ENCODE measurements at places on chromosomes 6 and 20.

DNA sequence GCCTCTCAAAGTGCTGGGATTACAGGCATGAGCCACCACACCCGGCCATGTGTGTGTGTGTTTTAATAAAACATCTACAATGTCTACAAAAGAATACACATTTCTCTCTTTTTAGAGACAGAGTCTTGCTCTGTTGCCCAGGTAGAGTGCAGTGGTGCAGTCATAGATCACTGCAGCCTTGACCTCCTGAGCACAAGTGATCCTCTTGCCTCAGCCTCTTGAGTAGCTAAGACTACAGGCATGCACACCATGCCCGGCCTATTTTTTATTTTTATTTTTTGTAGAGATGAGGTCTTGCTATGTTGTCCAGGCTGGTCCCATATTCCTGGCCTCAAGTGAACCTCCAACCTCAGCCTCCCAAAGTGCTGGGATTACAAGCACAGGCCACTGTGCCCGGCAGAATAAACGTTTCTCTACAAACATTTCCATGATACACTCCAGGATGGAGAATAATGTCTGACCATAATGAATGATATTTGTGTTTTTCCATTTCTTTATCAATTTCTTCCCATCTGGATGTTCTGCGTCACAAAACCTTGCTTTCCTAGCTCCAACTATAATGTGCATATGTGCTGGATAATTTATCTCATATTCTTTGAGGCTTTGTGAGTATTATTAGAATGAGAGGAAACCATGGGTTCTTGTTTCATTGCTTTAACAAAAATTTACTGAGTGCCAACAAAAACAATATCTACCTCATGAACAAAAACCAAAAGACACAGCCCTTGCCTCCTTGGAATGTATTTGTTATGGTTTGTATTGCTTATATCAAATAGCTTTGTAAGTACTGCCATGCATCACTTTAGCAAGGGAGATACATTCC, 28.6 kb upstream of the CCN2 start:
- DNase-seq, result no peak

- no peak for DNase-seq
Measured at GRCh38 chr6:83461438-83461837, 30.6 kb upstream of the ME1 start.

- DNase-seq, result no peak
Measured at GRCh38 chr20:57658447-57658832, 38.2 kb upstream of the ZBP1 start.

DNA sequence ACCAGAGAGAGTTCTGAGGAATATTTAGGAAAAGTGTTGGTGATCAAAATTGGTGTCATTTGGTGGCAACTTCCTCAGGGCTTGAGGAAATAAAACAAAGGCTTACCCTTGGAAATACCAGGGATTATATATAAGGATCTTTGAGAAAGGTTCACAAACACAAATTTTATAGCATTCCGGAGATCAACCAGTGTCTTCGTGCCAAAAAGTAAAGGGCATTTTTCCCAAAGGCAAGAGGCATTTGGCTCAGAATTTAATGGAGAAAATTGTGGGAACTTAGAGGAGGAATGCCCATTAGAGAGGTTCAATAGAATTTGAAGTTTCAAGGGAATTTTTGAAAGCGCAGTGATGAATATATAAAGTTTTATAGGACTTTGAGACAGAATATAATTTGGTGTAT, 179.5 kb downstream of the FUT9 start:
- DNase-seq, result no peak

DNA sequence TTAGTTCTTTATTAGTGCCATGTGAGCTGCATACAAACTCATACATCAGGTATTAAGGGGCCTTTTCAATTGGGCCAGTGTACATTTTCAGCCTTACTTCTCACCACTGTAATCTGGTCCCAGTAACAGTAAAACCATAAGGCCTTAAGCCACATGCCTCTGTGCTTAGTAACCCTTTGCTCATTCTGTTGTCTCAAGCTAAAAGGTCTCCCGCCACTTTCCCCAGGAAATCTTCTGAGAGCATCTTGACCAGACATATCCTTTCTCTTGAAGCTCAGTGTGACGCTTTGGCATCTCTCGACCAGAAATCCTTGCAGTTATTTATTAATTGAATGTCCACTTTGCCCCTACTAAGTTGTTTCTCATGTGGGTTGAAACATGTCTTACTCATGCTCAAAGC, 68.0 kb downstream of the CYP39A1 start:
- no peak for DNase-seq

DNA sequence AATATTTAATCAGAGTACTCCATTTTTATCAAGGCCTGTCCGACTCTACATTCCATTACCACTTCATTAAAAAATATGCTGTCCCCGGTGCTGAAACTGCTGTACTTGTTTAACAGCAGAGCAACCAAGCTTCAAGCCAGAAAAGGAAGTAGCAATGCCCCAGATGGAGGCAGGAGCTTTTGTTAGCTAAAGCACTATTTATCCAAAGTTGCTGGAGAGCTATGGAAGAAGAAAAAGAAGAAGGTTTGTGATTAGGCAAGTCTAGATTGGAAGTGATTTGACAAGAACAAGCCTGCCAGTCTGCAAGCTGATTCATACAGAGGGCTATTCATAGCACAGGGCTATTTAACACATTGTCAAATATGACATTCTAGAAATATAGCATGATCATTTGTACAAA, 160.9 kb upstream of the SPTLC3 start:
- no peak for DNase-seq

DNA sequence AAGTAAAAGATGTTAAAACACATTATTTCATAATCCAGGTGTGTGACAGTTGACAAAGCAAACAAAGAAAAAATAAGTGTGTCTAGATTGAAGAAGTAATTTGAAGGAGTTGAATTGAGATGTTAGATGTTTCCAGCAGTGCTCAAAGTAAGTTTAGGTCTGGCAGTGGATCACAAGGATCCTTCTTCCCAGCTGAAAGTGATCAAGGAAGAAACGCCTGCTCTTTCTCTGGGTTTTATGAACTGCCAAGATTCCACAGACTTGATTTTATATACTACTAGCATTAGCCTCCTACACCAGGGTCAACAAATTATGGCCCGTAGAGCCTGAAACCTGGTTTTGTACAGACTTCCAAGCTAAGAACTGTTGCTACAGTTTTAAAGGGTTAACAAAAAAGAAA, 30.3 kb downstream of the STX7 start:
- no peak for DNase-seq

GRCh38 chr6:111767752-111768430, 105.4 kb downstream of the FYN start:
- DNase-seq, result no peak

- no peak for DNase-seq
Measured at GRCh38 chr6:120357447-120357846, 976.8 kb downstream of the TBC1D32 start.

GRCh38 chr6:90224196-90224595, 72.4 kb downstream of the BACH2 start:
- DNase-seq, result no peak

DNA sequence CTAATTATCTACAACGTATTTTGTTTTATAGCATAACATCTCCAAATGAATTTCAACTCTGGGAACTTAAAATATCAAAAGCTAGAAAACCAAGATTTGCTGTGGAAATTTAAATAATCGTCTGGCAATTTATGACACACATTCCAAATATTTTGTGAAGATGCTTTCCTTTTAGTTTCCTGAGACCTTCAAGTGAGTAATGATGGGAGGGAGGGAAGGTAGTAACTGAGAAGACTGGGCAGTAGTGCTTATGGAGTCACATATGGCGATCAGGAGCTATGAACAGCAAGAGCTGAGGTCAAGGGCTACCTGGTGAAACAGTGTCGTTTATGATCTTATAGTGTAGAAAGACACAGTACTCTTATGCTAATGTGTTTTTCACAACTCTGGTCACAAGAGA, 178.2 kb upstream of the THEMIS start:
- DNase-seq, result no peak

- no peak for DNase-seq
Measured at GRCh38 chr20:16608277-16608650, 35.0 kb upstream of the KIF16B start.

DNA sequence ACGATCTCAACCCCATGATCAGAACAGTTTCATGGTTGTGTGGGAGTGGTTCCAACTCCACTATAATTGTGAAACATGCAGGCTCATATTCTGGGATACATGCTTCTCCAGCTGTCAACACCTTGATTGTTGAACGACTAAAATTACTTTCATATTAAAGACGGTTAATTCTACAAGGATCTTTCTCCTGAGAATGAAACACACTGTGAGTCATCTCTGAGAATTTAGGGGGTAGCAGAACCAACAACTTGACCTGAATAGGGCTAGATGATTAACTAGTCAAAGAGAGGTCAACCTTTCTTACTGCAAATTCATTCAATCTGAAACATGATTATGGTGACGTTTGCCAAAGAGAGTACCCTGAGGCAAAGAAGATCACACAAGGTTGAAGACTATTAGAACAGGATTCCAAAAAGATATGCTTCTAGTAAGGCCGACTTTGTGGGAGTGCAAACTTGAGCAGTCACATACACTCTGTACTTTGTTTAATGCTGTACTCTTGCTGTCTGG, 175.2 kb upstream of the CITED2 start:
- DNase-seq, result no peak

DNA sequence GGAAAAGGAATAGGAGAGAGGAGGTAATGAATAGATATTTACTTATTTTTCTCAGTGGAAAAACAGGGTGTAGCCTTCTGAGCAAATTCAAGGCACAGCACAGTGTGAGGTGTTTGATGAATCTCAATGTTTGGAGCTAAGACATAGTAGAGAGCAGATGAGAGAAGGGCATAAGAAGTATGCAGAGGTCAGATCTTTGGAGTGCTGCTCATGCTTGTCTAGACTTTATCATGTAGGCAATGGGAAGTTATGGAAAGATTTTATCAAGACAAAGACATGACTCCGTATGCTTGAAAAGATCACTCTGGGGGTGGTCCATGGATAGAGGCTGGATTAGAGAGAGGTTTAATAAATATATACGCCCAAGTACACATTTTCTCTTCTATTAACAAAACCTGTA, 217.0 kb upstream of the CNR1 start:
- no peak for DNase-seq

- DNase-seq, result no peak
Measured at GRCh38 chr6:16199804-16200203, 38.6 kb upstream of the GMPR start.

GRCh38 chr20:35856866-35857265, 85.1 kb downstream of the PHF20 start:
- DNase-seq, result no peak

DNA sequence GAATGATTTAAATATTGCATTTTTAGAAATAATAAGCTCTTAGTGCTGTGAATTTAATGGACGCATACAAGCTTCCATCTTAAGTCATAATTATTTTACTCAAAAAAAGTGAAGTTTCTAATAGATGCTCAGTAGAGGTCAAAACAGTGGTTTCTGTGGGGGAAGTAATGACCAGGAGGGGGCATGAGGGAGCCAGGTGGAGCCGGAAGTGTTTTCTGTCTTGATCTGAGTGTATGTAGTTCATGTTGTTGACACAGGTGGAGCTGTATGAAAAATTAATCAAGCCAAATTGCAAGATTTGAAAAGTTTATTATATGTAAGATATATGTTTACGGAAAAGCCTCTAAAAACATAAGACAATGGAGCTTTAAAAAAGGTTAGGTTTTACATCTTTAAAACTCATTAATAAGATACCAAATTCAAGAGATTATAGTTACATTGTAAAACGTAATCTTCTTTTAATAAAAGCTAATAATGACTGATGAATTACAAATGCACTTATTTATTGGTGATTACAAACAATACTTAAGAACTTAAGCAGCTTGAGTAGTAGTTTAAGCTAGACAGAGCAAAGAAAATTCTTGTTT, 68.0 kb downstream of the PLAGL1 start:
- peak; percentile 78 for DNase-seq

- no peak for DNase-seq
Measured at GRCh38 chr6:17059022-17059421, 42.8 kb upstream of the STMND1 start.

GRCh38 chr6:127291495-127291894, 24.8 kb downstream of the RNF146 start:
- DNase-seq, result no peak

- no peak for DNase-seq
Measured at GRCh38 chr6:166692723-166693302, 65.8 kb upstream of the RPS6KA2 start.

DNA sequence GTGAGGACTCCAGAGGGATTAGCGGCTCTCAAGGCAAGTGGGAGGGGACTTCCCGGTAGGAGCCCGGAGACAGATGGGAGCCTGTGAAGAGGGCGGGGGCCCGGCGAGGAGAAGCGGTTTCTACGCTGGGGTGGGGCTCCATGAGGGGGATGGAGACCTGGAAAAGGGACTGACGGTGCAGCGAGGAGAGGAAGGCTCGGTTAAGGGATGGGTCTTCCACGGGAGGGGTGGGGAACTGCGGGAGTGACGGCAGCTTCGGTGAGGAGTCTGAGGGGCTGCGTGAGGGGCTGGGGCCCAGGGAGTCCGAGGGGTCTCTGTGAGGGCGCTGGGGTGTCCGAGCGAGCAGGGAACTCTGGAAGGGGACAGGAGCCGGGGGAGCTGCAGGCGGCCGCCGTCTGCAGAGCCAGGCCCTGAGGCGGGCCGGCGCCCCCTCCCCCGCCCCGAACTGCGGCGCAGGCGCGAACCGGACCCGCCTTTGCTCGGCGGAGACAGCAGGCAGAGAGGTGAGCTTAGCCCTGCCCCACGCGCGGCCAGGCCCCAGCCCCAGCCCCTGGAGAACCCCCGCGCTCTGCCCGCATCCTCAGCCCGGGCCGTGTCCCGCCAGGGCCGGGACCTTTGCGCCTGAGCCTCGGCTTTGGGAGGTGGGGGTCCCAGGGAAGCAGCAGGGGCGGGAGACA, at the start of gene NRSN2:
Gene NRSN2, plus strand, starts transcription at position 472 of the 677 bp plus-strand sequence. CDS start 2,533 bp downstream, outside the sequence.
- DNase-seq, result peak; percentile 48

- DNase-seq, result no peak
Measured at GRCh38 chr6:124741341-124741740, 220.9 kb upstream of the RNF217 start.

- no peak for DNase-seq
Measured at GRCh38 chr6:169866668-169867521, 115.5 kb downstream of the ERMARD start.

DNA sequence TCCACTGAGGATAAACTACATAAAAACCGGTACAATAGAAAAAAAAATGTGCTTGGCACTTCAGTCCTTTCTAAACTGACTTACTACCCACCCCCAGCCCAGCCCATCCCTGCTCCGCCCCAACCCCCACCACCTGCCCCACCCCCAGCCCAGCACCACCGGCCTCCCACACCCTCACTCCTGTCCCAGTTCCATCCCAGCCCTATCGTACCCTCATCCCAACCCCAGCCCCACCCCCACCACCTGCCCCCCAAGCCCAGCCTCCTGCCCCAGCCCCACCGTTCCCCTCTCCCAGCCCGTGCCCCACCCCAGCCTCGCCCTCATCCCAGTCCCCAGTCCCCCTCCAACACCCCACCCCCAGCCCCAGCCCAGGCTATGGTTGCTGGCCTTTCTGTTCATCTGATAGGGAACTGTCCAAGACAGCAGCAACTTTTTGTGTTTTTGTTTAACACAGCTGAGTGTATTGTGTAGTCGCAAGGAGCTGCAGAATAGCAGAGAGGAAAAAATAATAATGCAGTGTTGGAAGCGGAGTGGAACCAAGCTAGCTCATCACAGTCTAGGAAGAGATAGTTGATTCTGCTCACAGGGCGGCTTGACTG, 61.9 kb downstream of the SASH1 start:
- no peak for DNase-seq

Data from common myeloid progenitor, CD34-positive (primary cell).